ENCODE measurements at places on chromosomes 4 and X.

GRCh38 chr4:84753321-84753972 lies 170.5 kb downstream of the CDS1 start:
- no peak for DNase-seq

DNA sequence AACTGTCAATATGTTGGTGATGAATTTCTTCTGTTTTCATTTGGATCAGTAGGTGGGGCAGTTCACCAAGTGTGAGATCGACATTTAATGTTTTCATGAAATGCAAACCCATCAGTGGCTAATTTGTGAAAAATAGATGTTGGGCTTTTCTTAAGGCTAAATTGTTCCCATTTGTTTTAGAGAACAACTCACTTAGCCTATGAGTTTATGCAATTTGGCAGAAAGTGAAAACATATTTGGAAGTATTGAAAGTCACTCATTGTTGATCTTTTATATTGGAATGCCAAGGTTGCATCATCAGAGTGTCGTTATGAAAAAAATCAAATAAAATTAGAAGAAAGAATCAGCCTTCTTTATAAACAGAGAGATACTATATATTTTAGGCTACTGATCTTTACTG lies 132.4 kb downstream of the RPA4 start:
- DNase-seq: no peak

DNA sequence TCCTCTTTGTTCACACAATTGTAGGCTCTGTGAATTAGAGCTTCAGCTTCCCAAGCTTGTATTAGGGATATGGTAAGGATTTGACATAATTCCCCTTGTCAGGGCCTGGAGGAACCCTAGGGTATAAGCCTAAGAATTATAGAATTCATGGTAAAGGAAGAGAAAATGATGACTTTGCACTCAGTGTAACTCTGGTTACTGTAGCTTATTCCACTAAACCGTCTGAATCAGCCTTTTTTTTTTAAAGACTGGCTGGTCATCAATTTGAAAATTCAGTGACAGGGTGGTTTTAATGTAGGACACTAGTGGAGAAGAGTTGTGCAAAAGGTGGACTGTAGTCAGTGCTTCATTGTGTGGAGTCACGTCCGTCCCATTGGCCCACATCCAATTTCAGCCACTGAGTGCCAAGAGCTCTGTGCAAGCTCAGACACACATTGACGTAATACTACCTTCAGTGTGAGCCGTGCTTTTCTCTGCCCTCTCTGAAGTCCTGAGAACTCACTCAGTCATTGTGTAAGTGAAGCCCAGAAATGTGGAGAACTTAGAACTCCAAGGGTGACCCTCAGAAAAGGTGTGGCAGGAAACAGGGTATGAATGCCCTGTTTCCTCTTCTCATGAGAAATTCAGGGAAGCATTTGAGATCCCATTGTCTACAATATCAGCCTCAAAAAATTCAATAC lies 449.8 kb downstream of the C4orf33 start:
- no peak for DNase-seq

DNA sequence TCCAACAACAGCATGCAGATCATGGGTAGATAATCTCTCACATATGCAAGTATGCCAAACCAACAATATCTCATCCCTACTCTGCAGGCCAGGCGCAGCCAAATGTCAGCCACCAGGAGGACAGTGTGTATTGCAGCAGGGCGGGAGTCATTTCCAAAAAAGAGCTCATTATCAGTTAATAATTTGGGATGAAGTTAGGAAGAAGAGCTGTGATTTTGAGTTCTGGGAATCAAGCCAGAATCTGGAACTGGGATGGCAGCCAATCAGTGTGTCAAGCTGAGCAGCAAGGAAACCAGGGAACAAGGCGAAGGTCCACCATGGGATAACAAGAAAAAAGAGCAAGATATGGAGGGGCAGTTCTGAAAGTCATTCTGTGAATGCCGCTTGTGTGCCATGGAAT lies 88.2 kb upstream of the CAMK2D start:
- DNase-seq: no peak

- no peak for DNase-seq
These were observed 45.4 kb upstream of the XK start for GRCh38 chrX:37640142-37640541.

DNA sequence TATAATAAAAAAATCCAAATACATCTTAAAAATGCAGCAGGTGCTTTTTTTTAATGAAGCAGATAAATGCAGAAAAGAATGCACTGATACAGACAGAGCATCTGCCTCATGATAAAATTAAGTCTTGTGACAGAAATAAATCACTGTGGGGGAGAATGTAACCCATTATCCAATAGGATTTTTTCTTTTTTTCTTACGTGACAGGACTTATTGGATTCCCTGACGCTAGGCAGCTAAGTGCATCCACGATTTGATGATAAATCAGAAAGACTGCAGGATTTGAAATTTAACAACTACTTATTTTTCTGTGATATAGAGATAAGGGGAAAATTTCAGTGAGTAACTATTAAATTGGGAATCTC lies 110.6 kb upstream of the PPARGC1A start:
- DNase-seq: no peak

- DNase-seq: no peak
These were observed 644.1 kb upstream of the AGA start for GRCh38 chr4:178086320-178086719.

DNA sequence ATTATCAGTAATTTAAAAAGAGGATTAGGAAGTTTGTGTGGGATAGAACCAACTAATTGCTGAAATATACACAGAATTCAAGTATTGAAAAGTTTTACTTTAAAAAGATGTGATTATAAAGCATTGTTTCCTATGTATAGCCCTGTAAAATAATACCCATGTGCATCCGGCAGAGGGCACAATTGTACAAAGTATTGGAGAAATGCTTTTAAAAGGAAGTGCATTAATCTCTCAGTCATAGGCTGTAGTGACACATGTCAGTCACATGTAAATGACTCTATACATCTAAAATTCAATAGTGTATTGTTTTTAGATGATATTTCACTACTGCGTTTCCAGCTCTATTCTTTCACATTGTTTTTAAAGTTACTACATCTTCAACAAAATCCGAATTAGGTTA lies 9.7 kb upstream of the GEMIN8 start:
- no peak for DNase-seq

DNA sequence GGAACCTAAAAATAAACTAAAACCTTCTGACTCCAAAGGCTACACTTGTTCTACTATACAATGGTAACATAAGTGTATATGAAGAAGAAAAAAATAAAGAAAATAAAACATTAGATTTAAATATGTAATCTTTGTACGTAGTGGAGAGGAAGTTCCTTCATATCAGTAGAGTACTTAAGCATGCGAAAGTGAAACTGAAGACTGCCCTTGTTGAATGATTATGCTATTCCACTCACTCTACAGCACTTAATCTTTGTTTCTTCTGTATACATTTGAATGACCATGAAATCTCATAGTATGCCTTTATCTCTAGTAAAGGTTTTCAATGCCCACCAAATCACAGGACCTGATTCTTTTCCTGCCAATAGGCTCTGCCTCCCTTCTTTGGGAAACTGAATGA lies 78.9 kb downstream of the NDST3 start:
- no peak for DNase-seq

DNA sequence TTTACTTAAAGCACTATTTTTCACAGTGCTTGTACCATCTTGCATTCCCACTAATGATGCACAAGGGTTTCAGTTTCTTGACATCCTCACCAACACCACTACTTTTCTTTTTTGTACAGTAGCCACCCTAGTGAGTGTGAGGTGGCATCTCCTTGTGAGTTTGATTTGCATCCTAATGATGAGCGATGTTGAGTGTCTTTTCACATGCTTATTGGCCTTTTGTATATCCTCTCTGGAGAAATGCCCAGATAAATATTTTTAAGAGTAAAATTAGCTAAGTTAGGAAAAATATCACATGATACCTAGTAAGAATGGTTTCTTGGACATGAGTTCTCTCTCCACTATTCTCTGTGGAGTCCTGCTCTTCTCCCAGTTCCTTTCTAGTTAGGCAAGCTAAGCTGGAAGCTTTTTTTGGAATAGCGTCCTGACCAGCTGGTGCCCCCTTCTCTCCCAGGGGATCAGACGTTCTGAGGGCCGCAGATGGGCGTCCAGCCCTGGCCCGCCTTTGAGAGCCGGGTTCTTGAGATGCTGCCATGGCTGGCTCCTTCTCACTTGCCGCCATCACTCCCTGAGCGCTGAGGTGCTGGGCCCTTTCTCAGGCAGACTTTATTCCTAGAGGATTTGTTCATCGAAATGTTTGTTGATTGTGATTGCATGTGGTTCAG lies 132.1 kb downstream of the ARHGAP10 start:
- DNase-seq: no peak

GRCh38 chrX:46200413-46200812 lies 344.8 kb downstream of the ZNF674 start:
- no peak for DNase-seq

DNA sequence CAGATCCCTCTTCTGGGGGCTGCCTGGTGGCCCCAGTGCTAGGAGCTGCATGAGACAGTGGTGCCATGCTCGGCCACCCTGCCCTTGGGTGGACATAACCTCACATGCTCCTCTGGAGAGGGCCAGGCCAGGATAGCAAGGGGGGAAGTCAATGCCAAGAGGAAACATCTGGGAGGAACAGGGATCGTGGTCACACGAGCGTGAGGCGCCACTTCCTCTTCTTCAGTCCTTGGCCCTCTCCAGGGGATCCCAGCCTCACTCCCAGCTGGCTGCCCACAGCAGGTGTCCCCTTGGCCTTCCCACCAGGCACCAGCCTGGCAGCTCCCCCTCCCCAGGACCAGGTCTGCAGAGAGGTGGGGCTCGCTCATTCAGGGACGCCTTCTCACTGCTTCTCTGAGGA lies 28.6 kb downstream of the TBC1D14 start:
- DNase-seq: no peak

GRCh38 chrX:82813671-82814078 lies 694.4 kb upstream of the POU3F4 start:
- DNase-seq: no peak

GRCh38 chr4:174214101-174214878 lies 69.2 kb downstream of the FBXO8 start:
- no peak for DNase-seq

- no peak for DNase-seq
These were observed 186.6 kb upstream of the GNPDA2 start for GRCh38 chr4:44912980-44913379.
